ENCODE measurements at places on chromosomes 11 and 22.

DNA sequence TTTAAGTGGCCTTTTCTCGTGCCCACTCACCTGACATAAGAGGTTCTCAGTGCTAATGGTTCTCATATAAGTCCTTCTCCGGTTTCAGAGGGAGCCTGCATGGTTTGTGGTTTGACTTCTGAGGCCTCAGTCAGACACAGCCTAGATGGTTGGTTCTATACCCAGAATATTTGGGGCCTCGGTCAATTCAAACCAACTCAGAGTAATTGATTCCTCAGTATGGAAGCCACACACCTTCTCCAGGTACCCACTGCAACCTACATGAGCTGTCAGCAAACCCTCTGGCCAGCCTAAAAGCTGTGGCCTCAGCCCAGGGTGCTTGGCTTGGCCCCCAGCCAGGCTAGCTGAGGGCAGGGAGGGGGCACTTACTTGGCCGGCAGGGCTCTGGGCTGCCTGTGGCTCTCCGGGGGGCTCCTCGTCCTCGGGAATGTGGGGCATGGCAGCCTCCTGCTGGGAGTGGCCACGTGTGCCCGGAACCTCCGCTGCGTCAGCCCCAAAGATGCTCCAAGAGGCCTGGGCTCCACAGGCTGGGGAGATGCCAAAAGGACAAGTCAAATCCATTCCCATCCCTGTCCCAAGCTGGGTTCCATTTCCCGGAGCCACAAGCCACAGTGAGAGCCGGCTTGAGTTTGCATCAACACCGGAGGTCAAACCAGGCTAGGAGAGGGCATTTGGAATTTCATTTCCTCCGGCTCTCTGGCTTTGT lies 41.7 kb downstream of the IRAG1 start:
- DNase-seq, result peak; percentile 51

GRCh38 chr22:32226326-32227104 lies 21.6 kb upstream of the RFPL2 start:
- DNase-seq, result no peak

- DNase-seq, result no peak
These were observed 315.1 kb downstream of the LARGE1 start for GRCh38 chr22:33605221-33605620.

GRCh38 chr11:85844439-85845123 lies 10.6 kb upstream of the CCDC83 start:
- DNase-seq, result no peak

DNA sequence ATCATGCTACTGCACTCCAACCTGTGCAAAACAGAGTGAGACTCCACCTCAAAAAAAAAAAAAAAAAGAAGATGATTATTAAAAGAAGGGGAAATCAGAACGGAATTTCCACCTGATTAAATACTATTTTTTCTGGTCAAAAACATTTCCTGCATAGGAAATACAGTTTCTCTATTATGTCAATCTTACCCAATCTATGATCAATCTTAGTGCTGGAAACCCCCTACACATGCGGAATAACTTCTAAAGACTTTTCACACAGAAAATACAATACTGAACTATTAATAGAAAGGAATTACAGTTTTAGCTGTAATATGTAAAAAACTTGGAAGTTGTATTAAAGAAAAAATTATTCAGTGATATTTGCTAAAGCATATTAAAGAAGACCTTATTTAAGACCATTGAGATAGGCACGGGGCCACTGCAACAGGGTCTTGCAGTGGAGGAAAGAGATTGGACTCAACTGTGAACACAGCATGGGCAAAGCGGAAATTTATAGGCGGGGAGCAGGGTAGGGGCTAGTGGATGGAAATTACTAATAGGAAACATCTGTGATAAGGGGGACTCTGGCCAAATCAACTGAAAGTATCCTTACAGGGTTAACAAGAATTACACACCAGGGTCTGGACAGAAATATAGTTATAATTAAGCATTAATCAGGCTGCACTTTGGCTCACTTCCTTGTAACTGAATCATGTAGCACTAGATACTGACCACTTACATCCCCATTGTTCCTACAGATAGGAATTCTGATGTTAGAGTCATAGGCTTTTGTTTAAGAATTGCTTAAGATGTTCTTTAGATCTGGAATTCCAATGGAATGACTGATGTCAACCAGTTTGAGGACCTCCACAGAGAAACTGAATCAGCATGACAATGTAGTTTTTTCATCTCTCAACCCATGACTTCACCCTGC lies 411.5 kb upstream of the DDI1 start:
- DNase-seq, result no peak

- DNase-seq, result no peak
These were observed 28.8 kb downstream of the FLRT1 start for GRCh38 chr11:64064374-64065140.

GRCh38 chr11:5239046-5239445 lies 4.8 kb upstream of the HBD start:
- DNase-seq, result no peak

DNA sequence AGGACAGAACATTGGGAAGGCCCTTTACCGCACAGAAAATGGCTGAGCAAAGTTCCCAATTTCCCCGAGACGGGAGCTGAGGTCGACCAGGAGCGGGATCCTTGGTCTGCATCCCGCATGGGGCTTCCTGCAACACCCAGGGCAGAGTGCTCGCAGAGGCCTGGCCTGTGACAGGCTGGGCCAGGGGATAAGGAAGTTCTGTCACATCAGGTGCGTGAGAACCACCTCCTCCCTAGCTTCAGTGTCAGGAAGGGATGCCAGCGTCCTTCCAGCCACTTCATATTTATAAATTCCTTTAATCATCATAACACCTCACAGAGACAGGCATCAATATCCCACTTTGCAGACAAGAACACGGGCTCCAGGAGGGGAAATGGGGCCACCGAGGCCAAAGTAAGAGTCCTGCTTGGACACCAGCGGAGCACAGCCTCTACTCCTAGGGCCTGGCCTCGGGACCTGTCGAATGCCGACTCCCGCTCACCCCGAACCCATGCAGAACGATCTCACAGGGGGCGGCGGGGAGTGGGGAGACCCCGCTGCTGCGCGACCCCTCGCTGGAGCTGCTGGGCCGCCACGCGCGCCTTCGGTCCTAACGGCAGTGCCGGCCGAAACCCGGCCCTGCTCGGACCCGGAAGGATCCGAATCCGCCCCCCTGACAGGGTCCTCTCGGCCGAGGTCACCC lies 532 bp downstream of the BET1L start:
- DNase-seq, result no peak

GRCh38 chr11:79189601-79190000 lies 251.2 kb downstream of the TENM4 start:
- no peak for DNase-seq

DNA sequence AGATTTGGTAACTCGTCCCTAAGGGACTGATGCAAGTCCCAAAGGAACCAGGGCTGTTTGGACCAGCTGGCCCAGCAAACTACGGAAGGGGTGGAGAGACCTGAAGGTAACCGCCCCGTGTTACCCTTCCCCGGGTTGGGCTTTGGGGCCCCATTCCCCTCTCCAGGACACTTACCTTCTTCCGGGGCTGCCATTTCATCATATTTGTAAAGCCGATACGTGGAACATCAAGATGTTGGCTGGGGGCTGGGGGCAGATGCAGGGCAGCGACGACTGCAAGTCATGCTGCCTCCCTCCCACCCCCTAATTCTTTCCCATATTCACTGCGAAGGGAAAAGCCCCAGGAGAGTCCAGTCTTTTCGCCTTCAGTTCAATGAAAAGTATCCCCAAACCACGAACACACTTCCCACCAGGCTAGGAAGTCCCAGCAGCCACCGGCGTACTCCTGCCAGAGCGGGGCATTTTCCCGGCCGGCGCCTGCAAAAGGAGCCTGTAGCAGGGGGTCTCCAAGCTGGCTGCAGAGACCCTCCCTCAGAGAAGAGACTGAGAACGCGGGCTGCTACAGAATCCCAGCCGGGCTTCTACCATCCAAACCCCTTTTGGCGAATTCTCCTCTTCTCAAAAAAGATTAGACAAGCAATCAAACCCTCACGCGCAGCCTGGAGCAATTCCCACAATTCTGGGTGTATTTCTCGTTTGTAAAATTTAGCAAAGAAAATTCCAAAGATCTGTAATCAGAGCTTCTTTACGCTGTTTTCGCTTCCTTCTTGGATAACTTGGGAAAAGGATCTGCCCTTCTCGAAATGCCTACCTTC lies 236.7 kb downstream of the TTC28 start:
- no peak for DNase-seq

DNA sequence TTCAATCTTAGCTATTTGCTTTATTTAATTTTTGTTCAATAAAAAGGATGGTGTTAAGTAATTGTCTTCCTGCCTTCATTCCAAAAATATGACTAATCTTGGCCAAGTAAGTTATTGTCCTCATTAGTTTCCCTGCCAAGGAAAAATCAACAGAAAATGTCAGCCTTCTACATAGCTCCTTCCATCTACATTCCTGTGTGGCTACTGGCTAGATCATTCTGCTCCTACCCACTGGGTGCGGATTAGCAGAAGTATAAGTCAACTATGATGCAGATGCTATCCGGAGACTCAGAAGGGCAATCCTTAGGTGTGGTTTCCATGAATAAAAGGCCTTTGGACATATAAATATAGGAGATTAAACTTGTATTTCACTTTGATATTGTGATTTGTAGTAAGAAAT lies 154.4 kb downstream of the SBF2 start:
- no peak for DNase-seq

- no peak for DNase-seq
These were observed 425.8 kb upstream of the B3GAT1 start for GRCh38 chr11:134837887-134838232.

- DNase-seq, result no peak
These were observed 159.3 kb downstream of the CASP12 start for GRCh38 chr11:104738918-104739317.

GRCh38 chr11:14314127-14314526 lies 44.9 kb downstream of the RRAS2 start:
- DNase-seq, result no peak

- no peak for DNase-seq
These were observed 4.2 kb downstream of the FBLN1 start for GRCh38 chr22:45506816-45507360.

DNA sequence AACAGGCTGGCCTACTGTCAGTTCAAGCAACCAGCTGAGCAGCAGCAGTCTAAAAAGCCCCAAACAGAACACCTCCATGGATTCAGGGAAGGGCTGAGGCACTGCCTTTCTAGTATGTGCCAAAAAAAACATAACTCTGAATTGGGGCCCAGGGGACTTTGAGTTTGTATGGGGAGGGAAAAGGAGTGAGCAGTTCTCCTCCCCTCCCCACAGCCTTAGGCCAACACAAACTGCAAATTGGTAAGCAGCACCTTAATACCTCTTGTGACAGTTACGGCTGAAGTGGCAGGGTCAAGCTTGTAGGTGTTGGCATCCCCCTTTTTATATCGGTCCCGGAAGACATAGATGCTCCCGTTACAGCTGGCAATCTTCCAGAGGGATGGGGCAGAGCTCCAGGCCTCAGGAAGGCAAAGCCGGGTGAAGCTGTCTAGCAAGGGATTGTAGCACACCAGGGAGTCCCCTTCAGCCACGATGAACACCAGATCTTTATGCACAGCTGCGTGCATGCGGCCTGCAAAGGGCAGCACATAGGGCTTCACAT lies 6.0 kb downstream of the KBTBD4 start:
- DNase-seq, result no peak
